ENCODE measurements at places on chromosomes 13 and 19.
A peak's percentile ranks its signal among the peaks of the same experiment; 100 is the strongest.

GRCh38 chr13:40671956-40672764 lies 5.7 kb upstream of the FOXO1 start:
- peak; percentile 82 for DNase-seq

DNA sequence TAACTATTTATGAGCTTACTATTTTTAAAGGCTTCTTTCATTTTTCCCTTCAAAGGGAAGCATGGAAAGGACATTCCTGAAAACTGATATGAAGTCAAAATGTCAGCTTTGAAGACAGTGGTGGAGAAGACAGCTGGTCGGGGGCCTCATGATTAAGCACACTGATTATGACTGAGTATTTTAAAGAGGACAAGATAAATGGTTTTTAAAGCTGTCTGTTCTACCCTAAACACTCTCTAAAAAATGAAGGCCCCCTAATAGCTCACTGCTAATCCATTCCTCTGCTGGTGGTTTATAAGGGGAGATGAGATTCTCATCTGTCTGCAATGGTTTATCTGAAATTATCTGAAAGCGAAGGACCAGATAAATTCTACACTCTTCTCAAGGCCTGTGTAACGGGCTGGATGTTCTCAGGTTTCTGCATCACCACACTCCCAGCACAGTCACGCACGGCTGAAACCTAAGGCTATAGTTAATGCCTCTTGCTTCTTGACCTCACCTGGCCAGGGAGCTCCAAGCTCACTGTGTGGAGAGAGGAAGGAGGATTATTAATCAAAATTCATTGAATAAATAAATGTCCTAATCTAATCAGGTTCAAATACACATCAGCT lies 86.9 kb upstream of the DOCK9 start:
- DNase-seq = no peak

DNA sequence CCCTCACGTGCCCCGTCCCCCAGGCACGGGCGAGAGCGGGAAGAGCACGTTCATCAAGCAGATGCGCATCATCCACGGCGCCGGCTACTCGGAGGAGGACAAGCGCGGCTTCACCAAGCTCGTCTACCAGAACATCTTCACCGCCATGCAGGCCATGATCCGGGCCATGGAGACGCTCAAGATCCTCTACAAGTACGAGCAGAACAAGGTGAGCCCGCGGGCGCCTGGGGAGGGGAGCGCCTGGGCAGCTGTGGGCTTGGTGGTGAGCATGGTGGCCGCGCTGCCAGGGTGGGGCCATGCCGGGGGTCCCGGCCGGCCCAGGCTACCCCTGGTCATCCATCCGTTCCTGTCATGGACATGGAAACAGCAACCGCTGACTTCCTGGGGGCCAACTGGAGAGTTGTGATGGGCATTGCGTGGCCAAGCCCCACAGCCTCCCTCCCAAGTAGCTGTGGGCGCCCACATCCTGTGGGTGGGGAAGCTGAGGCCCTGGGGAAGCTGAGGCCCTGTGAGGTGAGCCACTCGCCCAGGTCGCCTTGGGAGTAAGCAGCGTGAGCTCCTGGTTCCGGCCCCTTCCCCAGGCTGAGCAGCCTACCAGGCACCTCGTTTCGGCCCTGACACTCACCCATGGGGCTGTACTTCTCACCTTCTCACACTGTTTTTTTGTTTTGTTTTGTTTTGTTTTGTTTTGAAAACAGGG lies 16.1 kb downstream of the GNA11 start:
- DNase-seq = no peak

- no peak for DNase-seq
These were observed 348.3 kb downstream of the UQCRFS1 start for GRCh38 chr19:28864577-28865042.

- peak; percentile 9 for DNase-seq
These were observed 770.1 kb upstream of the PCDH20 start for GRCh38 chr13:62185631-62186255.

- DNase-seq = no peak
These were observed 27.2 kb downstream of the GPR18 start for GRCh38 chr13:99230991-99231390.

DNA sequence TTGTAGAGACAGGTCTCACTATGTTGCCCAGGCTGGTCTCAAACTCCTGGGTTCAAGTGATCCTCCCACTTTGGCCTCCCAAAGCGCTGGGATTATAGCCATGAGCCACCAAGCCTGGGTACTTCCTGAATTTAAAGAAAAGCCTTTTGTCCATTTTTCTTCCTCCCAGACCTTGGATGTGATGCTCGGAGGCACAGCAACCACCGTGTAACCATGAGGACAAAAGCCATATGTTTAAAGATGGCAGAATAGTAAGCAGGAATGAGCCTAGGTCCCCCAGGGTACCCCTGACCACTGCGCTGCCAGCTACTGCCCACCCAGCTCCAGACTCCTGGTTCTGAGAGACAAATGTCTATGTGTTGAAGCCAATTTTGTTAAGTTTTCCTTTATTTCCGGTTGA lies 31.1 kb downstream of the ZC3H4 start:
- no peak for DNase-seq

DNA sequence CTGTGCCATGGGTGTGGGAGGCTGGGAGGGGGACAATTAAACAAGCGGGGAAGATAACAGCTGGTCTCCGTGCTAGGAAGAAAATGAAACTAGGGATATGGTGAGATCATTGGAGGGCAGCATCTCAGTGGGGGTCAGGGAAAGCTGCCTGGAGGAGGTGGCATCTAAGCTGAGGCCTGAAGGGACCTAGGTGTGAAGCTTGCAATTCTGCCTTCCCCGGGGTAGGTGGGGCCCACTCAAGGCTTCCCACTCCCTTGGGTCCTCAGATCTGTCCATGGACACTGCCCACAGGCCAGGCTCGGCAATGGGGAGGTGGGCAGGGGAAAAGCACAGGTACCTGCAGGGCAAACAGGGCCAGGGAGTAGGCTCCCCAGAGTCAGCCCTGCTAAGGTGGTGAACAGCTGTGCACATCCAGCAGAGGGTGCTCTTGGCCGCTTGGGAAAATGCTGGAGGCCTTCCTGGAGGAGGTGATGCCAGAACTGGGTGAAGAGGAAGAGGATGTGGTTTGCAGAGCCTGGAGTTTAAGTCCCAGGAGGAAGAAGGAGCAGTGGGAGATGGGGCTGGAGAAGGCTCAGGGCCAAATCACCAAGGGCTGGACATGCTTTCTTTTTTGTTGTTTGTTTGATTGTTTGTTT lies 25.7 kb upstream of the CCNE1 start:
- DNase-seq = peak; percentile 11

DNA sequence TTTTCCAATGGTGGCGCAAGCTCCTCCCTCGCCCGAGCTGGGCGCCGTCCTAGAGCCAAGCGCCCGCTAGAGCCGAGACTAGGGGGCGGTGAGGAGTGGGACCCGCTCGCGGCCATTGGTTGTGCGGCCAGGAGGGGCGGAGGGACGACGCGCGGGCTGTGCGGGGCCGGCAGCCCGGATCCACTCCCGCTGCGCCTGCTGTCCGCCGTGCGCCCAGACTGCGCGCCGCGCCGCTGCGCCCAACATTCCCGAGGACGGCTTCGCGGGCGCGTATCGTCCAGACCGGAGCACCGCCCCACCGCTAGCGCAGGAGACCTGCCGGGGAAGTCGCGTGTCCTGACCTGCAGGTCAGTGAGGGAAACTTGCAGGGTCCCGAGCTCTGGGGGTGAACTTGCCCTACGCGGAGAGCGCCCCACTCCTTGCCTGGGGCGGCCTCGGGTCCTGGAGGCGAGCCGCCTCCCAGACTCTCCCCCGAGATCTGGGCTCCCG lies at the start of gene SERTM1:
Gene SERTM1, plus strand, starts transcription at position 183 of the 489 bp plus-strand sequence. CDS start 21,059 bp downstream, outside the sequence.
- DNase-seq = no peak

Measured in ELR (cell line).